ENCODE measurements at places on chromosomes 1 and 21.
A peak's percentile ranks its signal among the peaks of the same experiment; 100 is the strongest.

DNA sequence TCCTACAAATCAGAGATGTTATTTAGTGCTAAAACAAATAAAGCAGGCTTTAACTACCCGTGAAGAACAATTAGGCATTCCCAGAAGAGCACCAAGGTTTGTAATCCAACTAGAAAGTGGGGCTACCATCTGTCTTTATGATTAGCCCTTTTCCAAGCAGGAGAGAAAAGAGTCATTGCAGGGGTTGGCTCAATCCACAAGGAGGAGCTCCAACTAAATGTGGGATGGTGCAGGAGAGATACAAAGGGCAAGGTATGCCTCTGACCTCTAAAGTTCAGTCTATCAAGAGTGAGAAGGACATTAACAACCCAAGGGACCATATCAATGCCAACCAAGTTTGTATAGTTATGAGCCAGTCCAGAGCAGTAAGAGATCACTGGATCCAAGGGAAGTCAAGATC is 382.7 kb upstream of the DUSP10 start:
- DNase-seq, result no peak

DNA sequence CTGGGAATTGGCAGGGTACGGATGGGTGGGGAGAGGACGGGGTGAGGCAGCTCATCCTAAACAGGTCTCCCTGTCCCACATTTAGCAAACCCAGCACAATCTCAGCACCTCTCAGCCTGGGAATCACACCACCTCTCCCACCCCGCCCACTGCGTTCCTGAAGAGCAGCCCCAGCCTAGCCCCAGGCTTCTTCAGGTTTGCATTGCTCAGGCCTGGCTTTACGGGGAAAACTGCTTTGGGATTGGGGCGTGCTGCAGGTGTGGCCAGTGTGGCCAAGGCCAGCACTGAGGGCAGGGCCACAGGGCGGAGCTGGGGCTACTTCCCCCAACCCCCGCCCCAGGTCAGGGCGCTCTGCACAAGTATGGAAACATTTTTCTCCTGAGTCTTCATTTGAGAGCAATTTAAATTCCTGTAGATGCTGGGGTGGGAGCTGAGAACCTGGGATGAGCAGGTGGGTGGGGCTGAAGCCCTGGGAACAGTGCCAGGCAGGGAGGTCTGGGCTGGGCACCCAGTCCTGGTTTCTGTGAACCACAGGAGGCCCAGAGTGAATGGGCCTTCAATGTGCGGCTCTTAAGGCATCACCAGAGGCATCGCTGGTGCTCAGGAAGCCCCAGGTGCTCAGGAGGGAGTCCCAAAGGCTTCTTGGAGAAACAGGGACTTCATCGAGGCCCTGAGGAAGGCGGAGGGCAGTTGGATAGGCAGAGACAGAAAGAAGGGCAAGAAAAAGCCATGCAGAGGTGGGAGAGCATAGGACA is 24.1 kb downstream of the TNNT2 start:
- no peak for DNase-seq

DNA sequence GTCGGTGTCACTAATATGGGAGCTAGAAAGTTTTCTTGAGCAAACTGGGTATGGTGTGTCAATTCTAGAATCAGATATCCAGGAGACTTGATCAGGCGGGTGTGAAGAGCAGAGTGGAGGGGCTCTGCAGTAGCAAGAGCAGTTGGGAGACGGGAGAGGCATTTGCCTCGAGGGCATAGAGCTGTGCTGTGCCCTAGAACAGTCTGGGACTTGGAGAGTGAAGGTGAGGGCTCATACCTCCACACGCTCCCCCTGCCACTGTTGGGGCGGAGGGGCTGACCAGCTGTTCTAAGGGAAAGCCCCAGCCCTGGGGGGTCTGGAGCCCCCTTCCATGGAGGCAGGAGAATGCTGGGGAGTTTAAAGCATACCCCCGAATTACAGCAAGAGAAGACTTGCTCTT is 33.8 kb downstream of the SIM2 start:
- no peak for DNase-seq

DNA sequence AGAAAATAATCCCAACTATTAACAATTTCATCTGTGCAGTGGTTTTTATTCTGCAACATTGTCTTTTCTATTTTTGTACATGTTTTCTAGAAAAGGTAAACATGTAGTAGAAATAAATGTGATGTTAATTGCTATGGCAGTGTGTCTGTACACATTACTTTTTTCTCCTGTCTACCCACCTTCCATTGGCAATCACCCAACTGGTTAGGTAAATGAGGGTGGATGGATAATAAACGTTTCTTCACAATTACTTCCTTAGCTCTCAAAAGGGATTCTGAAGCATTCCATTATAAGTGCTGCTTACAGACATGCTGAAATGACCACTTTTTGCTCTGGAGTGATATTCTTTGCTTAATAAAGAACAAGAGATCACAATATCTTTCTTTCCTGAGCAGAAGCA is 61.4 kb downstream of the MAGI3 start:
- no peak for DNase-seq

GRCh38 chr1:17122521-17123164 is 3.4 kb upstream of the PADI2 start:
- DNase-seq, result no peak

DNA sequence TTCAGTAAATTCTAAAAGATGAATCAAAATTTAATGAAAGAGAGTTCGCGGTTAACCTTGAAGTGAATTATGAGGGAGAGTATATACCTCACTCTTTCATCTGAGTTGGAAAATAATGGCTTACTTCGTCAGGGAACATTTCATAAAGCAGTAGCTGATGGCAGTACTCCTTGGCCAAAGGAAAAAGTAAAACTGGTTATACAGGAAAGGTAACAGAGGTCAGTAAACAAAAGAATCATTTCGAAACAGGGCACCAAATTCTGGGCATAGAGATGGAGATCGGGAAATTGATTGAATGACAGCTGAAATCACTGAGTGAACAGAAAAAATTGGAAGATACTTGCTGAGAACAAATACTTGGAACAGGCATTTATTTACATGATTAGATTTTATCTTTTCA is 199.0 kb downstream of the OLFM3 start:
- DNase-seq, result no peak

- DNase-seq, result no peak
These were observed 11.5 kb upstream of the PADI1 start for GRCh38 chr1:17193222-17194132.

GRCh38 chr1:77475641-77476040 is 193.8 kb downstream of the AK5 start:
- DNase-seq, result no peak

GRCh38 chr1:118925651-118926050 is 62.5 kb downstream of the TBX15 start:
- DNase-seq, result no peak

- no peak for DNase-seq
These were observed 136.2 kb downstream of the SLC35F3 start for GRCh38 chr1:234040446-234041317.

GRCh38 chr1:171424494-171424893 is 60.8 kb upstream of the PRRC2C start:
- no peak for DNase-seq

- DNase-seq, result no peak
These were observed 6.4 kb downstream of the MGST3 start for GRCh38 chr1:165637427-165637826.

GRCh38 chr1:189117072-189117770 is 1360.4 kb downstream of the BRINP3 start:
- no peak for DNase-seq

GRCh38 chr1:87844251-87844650 is 515.6 kb downstream of the LMO4 start:
- DNase-seq, result no peak

DNA sequence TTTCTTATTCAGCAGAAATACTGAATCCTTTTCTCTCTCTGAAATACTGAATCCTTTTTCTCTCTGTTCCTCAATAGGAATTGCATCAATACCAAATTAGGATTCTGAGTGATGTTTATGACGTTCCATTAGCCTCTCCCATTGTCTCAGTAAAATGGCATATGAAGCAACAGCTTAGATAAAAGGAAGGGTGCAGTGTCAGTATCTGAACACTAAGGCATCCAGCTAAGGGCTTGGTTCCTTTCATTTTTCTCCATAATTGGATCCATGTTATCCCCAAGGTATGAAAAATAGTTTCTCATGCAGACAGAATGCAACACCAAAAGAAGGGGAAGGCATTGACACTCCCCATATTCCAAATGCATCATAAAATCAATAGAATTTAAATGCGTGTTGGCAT is 61.5 kb upstream of the RAVER2 start:
- DNase-seq, result no peak

GRCh38 chr1:40794974-40795715 is 11.6 kb downstream of the KCNQ4 start:
- DNase-seq, result no peak

- DNase-seq, result no peak
These were observed 91.7 kb downstream of the TPR start for GRCh38 chr1:186283374-186283773.

DNA sequence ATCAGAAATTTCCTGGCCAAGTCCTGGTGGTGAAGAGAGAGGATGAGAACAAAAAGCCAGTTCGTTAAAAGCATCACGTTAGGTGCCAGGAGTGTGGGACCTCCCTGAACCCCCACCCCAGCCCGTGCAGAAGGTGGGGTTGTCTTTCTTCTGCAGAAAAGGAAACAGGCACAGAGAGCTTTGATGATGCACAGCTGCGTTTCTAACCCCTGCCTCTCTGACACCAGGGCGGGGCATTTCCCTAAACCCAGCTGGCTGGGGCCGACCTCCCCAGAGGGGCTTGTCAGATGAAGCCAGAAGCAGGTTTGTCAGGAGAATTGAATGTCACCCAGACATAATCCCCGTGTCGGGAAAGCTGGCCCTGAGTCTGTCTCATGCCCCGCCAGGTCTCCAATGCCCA is 189.3 kb upstream of the EDN2 start:
- no peak for DNase-seq

GRCh38 chr1:244833734-244834542 is 1.5 kb upstream of the COX20 start:
- DNase-seq, result peak; percentile 60

- DNase-seq, result no peak
These were observed 10.1 kb upstream of the ADORA3 start for GRCh38 chr1:111513410-111514020.

DNA sequence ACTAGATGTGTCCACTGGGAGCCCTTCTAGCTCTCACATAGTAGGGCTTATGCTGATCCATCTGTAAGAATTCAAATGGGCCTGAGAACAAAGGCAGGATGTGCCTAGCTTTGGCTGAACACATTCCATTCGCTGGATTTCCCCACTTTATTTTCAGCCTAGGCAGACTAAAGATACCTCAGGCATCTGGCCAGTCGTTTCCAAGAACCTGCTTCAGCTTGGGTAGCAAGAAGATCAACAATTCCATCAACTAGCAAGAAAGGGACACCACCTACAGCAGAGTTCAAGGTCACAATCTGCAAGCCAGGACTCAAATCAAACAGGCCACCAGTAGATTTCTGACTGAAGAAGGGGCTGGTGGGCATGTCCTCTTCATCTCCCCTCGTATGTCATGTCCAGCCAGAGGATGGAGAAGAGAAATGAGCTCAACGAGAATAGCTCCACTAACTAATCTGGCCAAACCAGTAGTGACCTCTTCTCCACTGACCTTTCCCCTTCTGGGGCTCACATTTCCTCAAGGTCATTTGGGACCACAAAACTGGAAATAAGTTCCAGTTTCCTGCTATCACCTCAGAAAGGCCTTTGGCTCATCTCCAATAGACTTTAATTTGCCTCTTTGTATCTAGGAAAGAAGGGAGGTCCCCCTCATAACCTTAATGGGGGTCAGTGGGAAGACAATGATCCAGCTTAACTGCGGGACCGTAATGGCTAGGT is 14.2 kb downstream of the TXNIP start:
- DNase-seq, result no peak

DNA sequence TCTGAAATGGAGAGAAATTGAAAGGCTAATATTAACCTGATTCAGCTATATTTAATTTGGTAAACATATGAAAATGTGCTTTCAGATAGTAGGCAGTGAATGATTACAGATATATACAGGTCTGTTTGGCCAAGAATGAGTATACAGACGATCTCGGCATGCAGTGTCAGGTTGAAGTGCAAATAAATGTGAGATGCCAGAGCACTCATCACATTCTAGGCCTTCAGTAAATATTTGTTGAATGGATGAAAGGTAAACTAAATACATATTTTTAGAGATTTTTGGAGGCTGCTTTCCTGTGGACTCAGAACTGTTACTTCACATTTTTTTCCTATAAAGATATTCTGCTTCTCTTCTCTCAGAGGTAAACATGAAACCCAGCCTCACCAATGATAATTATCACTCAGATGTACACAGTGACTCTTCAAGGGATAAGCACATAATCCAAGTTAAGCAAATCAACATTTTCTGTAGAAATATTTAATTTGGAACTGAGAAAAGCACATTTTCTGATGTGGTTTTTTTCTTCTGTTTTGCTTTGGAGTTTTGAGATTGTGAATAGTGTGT is 702.9 kb downstream of the BRINP3 start:
- no peak for DNase-seq

DNA sequence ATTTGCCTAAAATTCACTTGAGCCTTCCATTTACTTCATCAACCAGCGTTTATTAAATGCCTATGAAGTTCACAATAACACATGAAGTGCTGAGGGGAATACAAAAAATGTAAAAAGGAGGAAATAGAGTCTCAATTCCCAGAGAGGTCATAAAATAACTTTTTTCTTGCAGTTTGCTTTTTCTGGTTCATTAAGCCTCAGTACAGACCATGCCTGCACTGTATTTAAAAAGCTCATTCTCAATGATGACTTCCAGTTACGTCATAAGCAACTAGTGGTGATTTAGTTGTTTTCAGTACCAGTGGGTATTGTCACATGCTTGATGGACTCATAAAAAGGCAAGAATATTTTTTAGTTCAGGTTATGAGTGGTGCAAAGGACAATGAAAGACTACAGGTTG is 160.1 kb upstream of the UBE2U start:
- no peak for DNase-seq

GRCh38 chr1:209041927-209042326 is 541.6 kb upstream of the CAMK1G start:
- no peak for DNase-seq

DNA sequence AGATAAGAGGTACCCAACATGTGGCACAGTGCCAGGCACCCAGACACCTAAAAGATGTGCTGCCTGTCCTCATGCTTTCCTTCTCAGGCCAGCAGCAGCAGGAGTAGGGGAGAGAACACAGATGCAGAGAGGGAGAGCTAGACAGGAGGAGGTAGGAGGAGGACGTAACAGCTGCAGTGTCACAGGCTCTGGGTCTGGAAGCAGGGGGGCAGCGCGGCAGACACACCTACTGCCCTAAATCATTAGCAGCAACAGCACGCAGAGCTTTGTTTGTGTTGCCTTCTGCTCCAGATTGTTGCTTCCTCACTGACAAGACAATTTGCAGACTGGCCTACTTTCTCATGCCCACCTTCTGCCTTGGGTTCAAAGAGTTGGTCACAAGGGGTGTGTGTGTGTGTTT is 196.7 kb upstream of the DAB1 start:
- DNase-seq, result no peak

DNA sequence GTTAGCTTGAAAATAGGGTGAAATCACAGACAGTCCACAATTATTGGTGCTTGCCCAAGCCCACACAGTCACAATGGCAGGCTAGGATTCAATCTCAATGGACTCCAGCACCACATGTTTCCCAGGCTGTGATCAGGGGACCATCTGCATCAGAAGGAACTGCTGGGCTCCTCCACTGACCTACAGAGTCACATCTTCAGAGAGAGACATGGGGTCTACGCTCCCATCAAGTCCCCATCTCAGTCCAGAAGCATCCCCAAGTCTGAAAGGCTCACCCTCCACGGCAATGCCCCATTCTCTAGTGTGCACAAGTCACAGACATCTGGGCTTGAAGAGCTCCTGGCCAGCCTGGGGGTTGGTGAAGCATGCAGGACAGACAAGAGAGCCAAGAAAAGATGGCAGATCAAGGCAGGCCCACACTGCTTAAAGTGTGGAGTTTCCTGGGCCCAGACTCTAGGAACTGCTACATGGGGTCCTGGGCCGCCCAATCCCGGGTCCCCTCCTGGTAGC is 262.5 kb downstream of the NPHP4 start:
- DNase-seq, result no peak
